Activated CD8-positive, alpha-beta memory T cell treated with anti-CD3 and anti-CD28 coated beads for 4 hours (primary cell): ENCODE measurements at places on chromosomes 13 and 19.

- no peak for DNase-seq
Observed at GRCh38 chr13:49472186-49472585, 23.6 kb upstream of the PHF11 start.

DNA sequence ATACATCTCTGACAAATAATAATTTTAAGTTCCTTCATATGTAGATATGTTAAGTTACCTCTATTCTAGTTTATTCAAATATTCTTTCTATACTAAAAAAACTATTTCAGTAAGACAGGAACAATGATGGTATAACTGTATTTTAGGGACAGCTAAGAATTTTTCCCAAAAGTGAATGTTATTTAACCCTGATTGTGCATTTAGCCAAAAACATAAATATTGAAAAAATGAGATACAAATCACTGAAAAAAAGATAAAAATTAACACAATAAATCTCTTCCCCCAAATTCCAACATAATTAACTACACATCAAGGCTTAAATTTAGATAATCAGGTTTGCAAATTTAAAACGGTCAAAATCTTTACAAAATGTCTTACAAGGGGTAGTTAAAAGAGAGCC lies 58.1 kb downstream of the KCNRG start:
- no peak for DNase-seq

DNA sequence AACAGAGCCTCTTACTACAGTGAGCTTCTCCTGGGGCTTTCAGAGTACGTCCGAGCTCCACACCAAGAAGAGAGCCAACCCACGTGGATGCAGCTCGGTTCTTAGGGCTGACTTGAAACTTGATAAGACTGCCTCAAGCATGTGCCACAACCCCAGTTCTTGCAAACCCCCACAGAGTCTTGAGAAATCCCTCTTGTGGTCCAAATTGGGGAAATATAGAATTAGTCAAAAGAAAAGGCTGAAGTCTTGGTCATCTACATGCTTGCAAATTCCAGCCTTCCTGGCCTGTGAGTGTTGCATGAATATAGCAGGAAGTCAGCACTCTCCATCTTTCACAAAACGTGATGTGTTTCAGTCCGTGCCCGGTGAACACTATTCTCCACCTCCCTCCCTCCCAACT lies 95.2 kb downstream of the GGACT start:
- DNase-seq, result no peak

DNA sequence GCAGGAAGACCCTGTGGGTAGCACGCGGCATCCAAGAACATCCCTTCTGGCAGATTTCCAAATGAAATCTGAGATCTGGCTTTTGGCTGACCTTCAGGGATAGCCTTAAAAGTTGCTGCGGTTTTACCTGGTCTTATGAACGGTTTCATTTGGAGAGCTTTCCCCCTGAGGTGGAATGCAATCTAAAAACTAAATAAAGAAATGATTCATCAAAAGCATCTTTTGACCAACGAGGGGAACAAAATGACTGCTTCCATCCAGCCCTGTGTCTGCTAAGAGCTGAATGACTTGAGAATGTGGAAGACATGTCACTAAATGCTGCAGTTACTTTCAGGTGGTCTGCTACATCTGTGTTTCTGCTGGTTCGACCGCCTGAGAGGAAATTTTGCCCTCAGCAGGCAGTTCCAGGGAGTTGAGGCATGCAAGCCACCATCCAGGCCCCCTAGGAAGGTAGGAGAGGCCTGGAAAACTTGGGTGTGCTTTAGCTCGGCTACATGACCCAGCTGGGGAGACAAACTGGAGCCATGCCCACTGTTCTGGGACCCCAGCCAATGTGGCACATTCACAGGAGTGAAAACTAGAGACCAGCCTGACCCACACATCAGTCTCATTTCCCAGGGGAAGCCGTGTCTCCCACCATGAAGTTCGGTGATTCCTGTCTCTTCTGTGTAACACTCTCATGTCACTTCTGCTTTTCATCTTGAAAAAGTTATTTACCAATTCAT lies 175.1 kb upstream of the KL start:
- no peak for DNase-seq

DNA sequence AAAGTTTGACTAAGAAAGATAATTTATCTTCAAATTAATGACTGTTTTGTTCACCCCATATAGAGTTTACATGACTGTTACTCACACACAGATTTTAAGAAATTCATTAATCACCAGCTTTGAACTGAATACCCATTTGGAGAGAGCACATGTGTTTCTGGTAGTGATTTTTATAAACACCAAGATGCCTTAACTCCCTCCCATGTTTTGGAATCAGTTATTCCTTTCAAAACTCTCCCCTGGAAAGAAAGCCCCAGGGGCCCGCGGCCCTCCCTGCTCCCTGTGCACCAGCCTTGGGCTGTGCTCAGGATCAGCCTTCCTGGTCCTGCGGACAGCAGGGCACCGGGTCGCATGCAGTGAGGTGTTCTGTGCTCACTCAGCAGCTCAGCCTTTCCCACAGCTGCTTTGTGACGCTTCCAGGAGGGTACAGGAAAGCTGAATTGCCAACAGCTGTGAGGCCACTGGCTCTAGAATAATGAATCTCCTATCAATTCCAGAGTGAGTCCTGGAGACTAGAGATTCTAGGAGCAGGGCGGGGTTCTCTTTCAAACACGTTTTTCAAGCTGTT lies 483.2 kb downstream of the EFNB2 start:
- DNase-seq, result no peak
